Activated CD8-positive, alpha-beta T cell treated with anti-CD3 and anti-CD28 coated beads for 36 hours (primary cell): ENCODE measurements at places on chromosomes 5 and 9. TPM values are rescaled to one million over a fixed set of nuclear protein-coding genes. Genes with fewer than 3 reads are reported as not detected.

Gene MSX2
- total RNA-seq: not detected

Gene PKN3
- 9.3 TPM for total RNA-seq

Gene DMRT3
- not detected for total RNA-seq

Gene IL4
- 0.72 TPM for total RNA-seq

Gene PCA3
- not detected for total RNA-seq

Gene C9
- not detected for total RNA-seq

Gene AK8
- not detected for total RNA-seq

Gene OBP2B
- not detected for total RNA-seq

Gene MEGF9
- 3.0 TPM for total RNA-seq

GRCh38 chr9:136762915-136763648 lies 1.2 kb downstream of the LCN15 start:
- DNase-seq: peak; percentile 72
- no peak overlapping the region for H3K4me3 ChIP-seq
- H3K27ac ChIP-seq: no peak overlapping the region
- peaks cover 9% of the 10 kb centered on the region for H3K4me1 ChIP-seq
- no peaks in the 10 kb centered on the region for H3K36me3 ChIP-seq
- peaks cover 12% of the 10 kb centered on the region for H3K27me3 ChIP-seq

DNA sequence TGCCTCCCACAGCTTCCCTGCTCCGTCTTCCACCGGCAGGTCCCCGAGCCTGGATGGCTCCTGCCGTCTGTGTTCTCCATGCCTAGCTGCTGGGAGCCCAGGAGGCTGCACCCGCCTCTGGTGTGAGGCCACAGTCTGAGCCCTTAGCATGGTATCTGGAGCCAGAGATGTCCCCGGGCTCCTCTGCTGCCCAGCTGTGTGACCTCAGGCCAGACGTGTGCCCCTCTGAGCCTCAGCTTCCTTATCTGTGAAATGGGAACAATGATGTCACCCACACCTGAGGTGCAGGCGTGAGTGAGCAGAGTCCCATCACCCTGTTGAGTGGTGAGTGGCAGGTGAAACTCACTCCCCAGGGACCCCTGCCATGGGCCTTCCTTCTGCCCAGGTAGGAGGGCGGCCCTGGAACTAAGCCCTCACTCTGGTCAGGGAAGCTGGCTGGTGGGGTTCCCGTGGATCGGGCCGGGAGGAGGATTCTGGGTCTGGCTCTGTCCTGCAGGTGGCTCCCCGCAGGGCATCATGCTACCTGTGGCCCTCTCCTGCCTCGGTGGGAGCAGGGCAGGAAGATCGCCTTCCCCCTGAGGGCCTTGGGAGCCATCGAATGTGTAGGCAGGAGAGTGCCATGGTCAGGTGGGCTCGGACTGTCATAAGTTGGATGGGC lies 239.0 kb downstream of the PBX3 start:
- no peak for DNase-seq
- H3K27ac ChIP-seq: no peak overlapping the region
- no peaks in the 10 kb centered on the region for H3K4me1 ChIP-seq
- H3K4me3 ChIP-seq: no peak overlapping the region

DNA sequence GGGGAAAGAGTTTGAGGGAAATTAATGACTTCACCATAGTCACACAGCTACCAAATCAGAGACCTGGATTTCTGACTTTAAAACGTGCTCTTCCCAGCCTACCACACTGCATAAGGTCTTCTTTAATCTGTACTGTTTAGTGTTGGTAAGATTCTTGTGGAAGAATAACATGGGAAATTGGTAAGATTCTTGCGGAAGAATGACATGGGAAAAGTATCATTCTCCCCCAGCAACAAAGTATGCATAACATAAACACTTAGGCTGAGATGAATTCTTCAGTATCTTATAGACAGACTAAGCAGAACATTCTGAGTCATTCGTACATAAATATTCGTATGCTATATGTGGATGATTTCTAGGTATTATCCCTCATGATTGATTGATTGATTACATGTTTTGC lies 170.4 kb downstream of the FOCAD start:
- no peak overlapping the region for H3K27ac ChIP-seq
- no peaks in the 10 kb centered on the region for H3K4me1 ChIP-seq
- H3K27me3 ChIP-seq: no peaks in the 10 kb centered on the region
- no peak overlapping the region for H3K4me3 ChIP-seq
- H3K36me3 ChIP-seq: peaks cover 18% of the 10 kb centered on the region

DNA sequence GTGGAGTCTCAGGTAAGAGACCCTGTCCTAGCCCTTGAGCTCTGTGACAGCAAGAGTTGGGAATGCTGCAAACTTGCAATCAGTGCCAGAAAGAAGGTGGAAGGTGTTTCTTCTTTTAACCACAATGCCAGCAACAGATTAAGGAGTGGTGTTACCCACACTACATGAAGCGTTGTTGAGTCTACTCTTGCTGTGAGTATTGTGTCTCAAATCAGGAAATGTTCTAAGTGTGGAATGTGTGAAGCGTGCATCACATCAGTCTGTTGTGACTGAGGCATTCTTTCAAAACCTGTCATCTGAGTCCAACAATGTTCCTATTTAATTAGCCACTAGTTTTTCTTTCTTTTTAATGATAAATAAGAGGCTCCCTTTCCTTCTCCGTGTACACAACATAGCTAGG lies 2.9 kb upstream of the LURAP1L start:
- no peak overlapping the region for H3K27ac ChIP-seq
- H3K4me3 ChIP-seq: no peak overlapping the region
- no peaks in the 10 kb centered on the region for H3K36me3 ChIP-seq
- DNase-seq: no peak

DNA sequence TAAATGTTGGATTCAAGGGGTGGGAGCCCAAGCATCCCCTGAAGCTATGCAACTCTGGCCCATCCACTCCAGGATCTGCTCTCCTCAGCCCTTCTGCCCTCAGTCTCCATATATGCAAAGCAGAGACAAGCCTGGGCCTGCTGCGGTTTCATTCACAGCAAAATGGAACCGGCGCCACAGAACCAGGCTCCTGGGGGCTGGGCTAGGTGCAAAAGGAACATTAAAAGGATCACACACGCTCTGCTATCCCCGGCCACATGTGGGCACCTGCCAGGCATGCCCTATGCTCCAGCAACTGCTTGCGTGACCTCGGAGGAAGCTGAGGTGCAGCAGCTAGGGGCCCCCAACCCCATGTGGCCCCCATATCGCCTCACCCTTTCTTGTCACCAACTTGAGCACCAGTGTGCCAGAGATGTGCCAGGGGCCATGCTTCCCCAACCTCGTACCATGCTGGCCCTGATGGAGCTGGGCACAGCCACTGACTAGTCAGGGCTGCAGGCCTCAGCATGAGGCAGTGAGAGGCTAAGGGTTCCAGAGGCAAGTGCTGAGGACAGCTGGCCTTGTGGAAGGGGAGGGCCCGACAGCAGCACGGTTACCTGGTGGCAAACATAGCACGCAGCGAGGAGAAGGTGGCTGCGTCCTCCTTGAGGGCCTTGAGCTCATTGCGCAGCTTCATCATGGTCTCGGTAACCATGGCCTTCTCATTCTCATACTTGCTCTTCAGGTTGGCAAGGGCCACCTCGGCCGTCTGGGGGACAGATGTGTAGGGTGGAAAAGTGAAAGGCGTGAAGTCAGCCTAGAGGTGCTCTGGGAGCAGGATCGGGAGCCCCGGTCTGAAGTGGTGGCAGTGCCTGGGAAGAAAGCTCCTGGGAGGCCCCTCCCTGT lies 47.2 kb downstream of the BICD2 start:
- no peaks in the 10 kb centered on the region for H3K27me3 ChIP-seq
- H3K4me3 ChIP-seq: no peak overlapping the region
- H3K36me3 ChIP-seq: peaks cover 45% of the 10 kb centered on the region
- no peak for DNase-seq

- H3K27ac ChIP-seq: no peak overlapping the region
- DNase-seq: no peak
- H3K36me3 ChIP-seq: no peaks in the 10 kb centered on the region
- H3K27me3 ChIP-seq: peaks cover 18% of the 10 kb centered on the region
- no peaks in the 10 kb centered on the region for H3K4me1 ChIP-seq
Observed at GRCh38 chr5:87770601-87771121, 357.9 kb upstream of the CCNH start.

- no peak overlapping the region for H3K27ac ChIP-seq
- no peak for DNase-seq
- H3K27me3 ChIP-seq: no peaks in the 10 kb centered on the region
- H3K4me1 ChIP-seq: peaks cover 4% of the 10 kb centered on the region
- H3K36me3 ChIP-seq: no peaks in the 10 kb centered on the region
Observed at GRCh38 chr5:83101514-83101913, 24.2 kb downstream of the XRCC4 start.

GRCh38 chr5:10778179-10778910 lies 17.3 kb upstream of the DAP start:
- H3K27ac ChIP-seq: no peak overlapping the region
- no peak overlapping the region for H3K4me3 ChIP-seq
- no peaks in the 10 kb centered on the region for H3K36me3 ChIP-seq
- no peaks in the 10 kb centered on the region for H3K4me1 ChIP-seq

DNA sequence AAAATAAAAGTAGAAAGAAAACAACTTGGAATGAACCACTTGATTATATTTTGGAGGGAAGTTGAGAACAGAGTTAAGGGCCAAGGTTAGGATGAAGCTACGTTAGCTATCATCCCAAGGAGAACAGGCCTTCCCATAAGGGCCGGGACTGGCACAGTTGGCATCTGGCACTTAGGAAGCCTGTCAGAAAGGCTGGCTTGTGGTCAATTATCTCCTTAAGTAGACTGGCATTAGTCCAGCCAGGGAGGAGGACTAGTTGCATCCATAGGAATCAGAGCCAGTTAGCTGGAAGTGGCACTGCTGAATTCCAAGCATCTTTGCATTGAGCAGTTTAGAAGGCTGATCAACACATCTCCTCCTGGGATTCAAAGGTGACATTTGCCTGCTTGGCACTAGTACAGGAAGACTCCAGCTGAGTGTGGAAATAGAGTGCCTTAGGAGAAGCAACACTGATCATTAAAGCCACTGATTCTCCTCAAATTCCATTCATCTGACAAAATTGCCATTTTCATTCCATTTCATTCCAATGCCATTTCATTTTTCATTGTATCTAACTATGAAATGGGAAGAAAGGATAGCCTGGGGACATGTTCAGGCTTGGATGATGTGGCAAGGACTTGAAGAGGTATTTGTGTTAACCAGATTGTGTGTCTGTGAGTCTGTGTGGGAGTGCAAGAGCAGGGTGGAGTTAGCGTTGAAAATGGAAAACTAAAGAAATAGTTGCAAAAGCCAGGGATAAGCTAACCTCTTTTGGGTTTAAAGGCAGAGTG lies 5.5 kb downstream of the FOXB2 start:
- peaks cover 46% of the 10 kb centered on the region for H3K27me3 ChIP-seq
- no peak overlapping the region for H3K27ac ChIP-seq
- H3K4me3 ChIP-seq: no peak overlapping the region

DNA sequence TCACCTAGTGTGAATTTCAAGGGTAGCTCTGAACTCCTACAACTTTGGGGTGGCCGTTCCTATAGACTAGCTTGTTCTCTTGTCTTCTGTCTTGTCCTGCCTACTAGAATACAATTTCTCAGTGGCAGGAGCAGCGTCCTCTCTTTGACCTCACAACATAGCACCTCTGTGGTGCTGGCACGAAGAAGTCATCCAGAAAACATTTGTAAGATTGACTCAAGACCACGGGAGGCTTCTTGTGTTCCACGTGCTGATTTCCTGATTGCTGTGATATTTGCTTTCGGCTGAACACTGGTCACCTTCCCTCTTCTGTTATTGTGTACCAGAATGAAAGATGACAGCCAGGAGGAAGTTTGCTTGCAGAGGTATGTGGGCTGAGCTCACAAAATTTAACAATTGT lies 27.0 kb downstream of the SLC1A1 start:
- peaks cover 17% of the 10 kb centered on the region for H3K4me1 ChIP-seq
- no peak overlapping the region for H3K27ac ChIP-seq
- no peak overlapping the region for H3K4me3 ChIP-seq
- H3K36me3 ChIP-seq: no peaks in the 10 kb centered on the region
- no peak for DNase-seq
- H3K27me3 ChIP-seq: no peaks in the 10 kb centered on the region

- peaks cover 6% of the 10 kb centered on the region for H3K36me3 ChIP-seq
- no peaks in the 10 kb centered on the region for H3K27me3 ChIP-seq
- peaks cover 57% of the 10 kb centered on the region for H3K4me1 ChIP-seq
- H3K4me3 ChIP-seq: no peak overlapping the region
Observed at GRCh38 chr9:20551236-20551635, 71.1 kb downstream of the MLLT3 start.

- no peak for DNase-seq
- no peak overlapping the region for H3K4me3 ChIP-seq
- H3K36me3 ChIP-seq: no peaks in the 10 kb centered on the region
- no peaks in the 10 kb centered on the region for H3K27me3 ChIP-seq
- peaks cover 9% of the 10 kb centered on the region for H3K4me1 ChIP-seq
Observed at GRCh38 chr5:67347821-67348220, 151.2 kb upstream of the CD180 start.

DNA sequence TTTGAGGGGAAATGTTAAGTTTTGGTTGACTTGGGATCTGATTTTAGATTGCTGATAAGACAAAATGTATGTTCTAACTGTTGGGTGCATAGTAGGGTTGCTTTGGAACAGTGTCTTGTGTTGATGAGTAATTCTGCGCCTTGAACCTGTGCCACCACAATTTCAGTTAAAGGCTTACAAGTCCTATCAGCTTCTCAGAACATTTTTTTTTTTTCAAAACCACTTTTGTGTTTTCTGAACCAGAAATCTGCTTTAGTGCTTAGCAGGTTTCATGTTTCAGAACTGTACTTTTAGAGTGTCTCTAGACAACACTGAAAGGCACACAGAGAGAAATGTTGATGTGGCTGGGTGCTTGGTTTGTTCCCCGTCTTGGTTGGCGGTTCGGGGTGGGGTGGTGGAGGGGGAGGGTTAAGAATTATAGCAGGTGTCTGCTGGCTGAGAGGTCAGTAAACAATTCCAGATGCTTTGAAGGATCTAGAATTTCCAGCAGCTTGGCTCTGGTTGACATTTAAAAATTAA lies 84.6 kb downstream of the ANKRD55 start:
- H3K27me3 ChIP-seq: no peaks in the 10 kb centered on the region
- peak overlapping the region; percentile 26 for H3K4me3 ChIP-seq
- peak; percentile 68 for DNase-seq

- DNase-seq: peak; percentile 8
- no peak overlapping the region for H3K4me3 ChIP-seq
- H3K27ac ChIP-seq: no peak overlapping the region
- no peaks in the 10 kb centered on the region for H3K36me3 ChIP-seq
Observed at GRCh38 chr9:127159325-127159801, 36.9 kb upstream of the ANGPTL2 start.

DNA sequence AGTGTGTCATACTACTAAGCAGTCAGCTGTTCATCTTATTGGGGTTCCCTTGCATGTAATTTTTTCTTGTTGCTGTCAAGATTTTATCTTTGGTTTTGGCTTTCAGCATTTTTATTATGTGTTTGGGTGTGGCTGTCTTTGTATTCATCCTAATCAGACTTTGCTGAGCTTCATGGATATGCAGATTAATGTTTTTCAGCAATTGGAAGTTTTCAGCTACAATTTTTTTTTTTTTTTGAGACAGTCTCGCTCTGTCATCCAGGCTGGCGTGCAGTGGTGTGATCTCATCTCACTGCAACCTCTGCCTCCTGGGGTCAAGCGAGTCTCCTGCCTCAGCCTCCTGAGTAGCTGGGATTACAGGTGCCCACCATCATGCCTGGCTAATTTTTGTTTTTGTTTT lies 108.8 kb downstream of the BARX1 start:
- H3K4me3 ChIP-seq: no peak overlapping the region
- DNase-seq: no peak
- H3K36me3 ChIP-seq: no peaks in the 10 kb centered on the region
- peaks cover 43% of the 10 kb centered on the region for H3K27me3 ChIP-seq
- no peak overlapping the region for H3K27ac ChIP-seq
- H3K4me1 ChIP-seq: no peaks in the 10 kb centered on the region
